ENCODE measurements at places on chromosomes 7 and 10.

- DNase-seq = no peak
These were observed 23.6 kb upstream of the ZRANB1 start for GRCh38 chr10:124918191-124918830.

DNA sequence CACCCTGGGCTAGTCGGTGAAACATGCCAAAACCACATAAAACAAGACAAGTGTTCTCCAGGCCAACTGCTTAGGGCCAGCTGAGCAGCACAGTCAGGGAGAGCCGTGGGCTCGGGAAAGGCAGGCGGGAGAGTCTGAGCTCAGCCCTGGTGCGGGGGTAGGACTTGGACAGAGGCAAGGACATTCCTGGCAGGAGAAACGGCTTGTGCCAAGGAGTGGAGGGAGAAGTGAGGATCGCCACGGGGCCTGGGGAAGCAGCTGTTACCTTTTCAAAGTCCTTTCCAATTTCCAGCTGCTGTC lies 4.2 kb downstream of the ELN start:
- DNase-seq = no peak

GRCh38 chr7:70696201-70696754 lies 435.7 kb upstream of the GALNT17 start:
- no peak for DNase-seq

- no peak for DNase-seq
These were observed 20.7 kb downstream of the CAV1 start for GRCh38 chr7:116545411-116545993.

GRCh38 chr10:24643679-24644209 lies 79.9 kb downstream of the ARHGAP21 start:
- no peak for DNase-seq

DNA sequence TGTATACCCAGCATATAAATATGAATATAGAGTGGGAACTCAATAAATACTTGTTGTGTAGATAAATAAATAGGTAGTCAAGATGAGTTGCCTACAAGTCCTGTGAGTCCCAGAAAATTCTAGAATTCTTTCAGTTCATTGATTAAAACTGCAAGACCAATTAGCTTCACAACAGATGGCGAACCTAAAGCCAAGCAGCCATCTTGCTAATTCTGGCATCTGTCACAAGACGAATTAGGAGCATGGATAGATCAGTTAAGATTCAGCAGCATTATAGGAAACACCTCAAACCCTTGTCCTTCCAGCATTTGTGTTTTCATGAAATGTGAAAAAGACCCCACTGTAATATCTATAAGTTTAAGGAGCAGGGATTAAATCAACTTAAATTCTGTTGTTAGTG lies 552.7 kb downstream of the MAGI2 start:
- no peak for DNase-seq

- DNase-seq = no peak
These were observed 1.4 kb downstream of the CPA1 start for GRCh38 chr7:130381468-130382312.

DNA sequence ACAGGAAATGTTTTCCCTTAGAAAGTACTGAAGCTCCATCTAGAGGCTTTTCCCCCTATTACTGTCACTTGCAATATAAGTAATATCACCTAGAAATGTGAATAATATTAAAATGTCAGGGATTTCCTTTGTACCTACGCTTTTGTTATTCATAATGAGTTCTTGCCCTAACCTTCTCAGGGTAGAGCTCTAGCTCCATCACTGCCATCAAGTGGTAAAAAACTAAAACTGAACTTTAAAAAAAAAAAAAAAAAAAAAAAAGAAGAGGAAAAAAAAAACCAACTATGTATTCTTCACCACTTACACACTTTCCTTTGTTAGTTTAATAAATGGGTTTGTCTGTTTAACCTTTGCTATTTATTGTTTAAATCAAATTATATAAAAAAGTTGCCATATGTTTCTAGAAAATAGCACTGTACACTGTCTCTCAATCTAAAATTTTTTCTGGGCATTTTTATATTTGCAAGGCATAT lies 49.9 kb downstream of the DNAJC1 start:
- no peak for DNase-seq

- no peak for DNase-seq
These were observed 46.6 kb downstream of the CCSER2 start for GRCh38 chr10:84375011-84375410.

- DNase-seq = no peak
These were observed 260.1 kb upstream of the PODXL start for GRCh38 chr7:131816391-131817007.

DNA sequence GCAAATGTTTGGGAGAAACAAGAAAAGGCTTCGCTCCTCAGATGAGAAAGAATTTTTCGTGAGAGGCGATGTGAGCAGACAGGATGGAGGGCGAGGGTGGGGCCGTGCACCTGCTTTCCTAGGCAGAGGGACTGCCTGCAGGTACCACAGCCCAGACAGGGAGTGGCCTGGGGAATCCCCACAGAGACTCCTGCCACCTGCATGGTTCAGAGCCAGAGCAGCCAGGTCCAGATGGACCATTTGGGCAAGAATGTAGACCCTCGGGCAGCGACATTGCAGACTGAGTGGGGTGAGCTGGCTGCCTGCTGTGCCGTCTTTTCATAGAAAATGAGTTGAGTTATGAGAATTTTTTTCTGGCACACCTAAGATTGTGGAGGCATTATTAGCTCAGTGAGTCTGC lies 216.8 kb downstream of the SNX10 start:
- DNase-seq = no peak

- DNase-seq = no peak
These were observed 63.7 kb downstream of the ZNRF2 start for GRCh38 chr7:30348083-30348560.

- no peak for DNase-seq
These were observed 108.6 kb downstream of the NRCAM start for GRCh38 chr7:108347616-108348015.

DNA sequence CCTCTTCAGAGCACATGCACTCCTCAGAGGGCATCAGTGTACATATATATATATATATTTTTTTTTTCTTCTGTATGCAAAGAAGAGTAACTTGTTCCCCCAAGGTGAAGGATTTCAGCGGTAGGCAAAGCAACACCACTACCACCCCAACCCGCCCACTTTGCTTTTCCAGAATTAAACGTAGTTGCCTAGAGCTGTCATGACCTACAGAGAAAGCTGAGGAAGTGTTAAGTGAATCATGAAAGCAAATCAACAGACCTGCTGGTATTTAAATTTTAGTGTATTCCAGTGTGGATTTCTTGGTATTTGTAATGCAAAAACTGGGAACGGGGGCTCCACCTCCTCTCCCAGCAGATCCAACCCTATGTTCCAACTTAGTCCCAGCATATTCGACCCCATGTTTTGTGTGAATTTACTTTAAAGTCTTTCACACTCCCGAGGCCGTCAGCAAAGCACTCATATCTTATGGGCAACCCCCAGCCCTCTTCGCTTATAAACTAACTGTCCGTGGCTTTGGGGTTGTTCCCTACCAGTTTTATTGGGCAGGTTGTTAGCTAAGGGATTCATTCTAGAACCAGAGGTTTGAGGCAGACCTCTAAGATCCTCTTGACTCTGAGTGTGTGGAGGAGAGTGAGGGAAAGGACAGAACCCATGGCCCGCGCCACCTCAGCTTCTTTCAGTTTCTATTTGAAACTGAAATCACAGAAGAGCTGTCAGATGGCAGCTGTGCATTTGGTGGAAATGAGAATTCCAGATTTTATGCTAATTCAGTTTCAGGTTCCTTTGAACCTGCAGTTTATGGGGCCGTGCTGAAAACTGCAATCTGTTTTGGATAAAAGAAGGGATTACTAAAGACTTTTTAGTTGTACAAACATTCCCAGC lies 450.2 kb upstream of the GALNT17 start:
- no peak for DNase-seq

DNA sequence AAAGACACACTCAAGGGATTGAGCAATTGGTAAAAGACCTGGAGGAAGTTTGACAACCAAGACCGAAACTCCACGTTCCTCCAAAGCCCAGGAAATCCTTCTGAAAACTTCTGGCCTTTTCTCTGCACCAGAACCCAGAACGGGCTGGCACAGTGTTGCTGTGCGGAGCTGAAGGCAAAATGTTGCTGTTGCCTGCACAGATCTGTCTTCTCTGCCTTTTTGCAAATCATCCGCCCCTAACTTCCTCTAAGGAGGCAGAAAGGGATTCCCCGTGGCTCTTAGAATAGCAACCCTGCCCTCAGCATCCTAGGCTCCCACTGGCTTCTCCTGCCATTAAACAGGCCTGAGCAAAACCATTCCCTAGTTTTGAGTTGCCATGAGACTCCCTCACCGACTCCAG lies 44.9 kb downstream of the FIGNL1 start:
- no peak for DNase-seq

- no peak for DNase-seq
These were observed 65.6 kb upstream of the PDLIM1 start for GRCh38 chr10:95356190-95356955.

GRCh38 chr7:43700059-43700501 lies 29.2 kb downstream of the COA1 start:
- no peak for DNase-seq

DNA sequence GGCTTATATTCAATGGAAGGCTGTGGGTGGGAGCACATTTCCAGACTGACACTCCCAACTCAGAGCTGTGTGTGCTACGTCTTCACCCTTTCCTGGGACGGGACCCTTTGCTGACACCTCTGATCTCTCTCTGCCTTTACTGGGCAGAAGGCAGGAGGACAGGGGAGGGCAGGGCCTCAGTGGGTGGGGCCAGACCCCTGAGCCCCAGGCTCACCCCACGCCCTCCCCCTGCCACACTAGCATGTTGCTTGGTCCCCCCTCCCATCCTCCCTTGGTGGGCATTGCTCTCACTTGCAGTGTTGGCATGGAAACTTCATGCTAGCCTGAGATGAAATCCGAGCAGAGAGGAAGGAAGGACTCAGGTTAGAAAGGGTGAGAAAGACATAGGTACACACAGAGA lies 18.4 kb downstream of the TMEM273 start:
- DNase-seq = no peak

DNA sequence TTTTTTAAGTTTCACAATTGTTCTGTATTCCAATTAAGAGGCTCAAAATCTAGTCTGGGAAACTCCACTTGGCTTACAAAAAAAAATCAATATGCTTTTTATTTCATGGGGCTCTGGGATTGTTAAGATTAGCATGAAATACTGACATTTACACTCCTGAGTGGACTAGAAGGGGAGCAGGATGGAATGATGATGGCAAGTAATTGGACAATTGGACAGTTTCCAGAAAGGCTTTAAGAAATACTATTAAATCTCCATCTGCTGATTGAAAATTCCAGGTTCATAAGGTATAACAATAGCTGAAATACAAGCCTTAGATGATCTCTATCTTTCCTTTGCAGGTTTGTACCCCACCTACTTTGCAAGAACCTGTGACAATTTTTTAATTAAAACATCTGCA lies 184.4 kb downstream of the LRRTM3 start:
- DNase-seq = no peak

DNA sequence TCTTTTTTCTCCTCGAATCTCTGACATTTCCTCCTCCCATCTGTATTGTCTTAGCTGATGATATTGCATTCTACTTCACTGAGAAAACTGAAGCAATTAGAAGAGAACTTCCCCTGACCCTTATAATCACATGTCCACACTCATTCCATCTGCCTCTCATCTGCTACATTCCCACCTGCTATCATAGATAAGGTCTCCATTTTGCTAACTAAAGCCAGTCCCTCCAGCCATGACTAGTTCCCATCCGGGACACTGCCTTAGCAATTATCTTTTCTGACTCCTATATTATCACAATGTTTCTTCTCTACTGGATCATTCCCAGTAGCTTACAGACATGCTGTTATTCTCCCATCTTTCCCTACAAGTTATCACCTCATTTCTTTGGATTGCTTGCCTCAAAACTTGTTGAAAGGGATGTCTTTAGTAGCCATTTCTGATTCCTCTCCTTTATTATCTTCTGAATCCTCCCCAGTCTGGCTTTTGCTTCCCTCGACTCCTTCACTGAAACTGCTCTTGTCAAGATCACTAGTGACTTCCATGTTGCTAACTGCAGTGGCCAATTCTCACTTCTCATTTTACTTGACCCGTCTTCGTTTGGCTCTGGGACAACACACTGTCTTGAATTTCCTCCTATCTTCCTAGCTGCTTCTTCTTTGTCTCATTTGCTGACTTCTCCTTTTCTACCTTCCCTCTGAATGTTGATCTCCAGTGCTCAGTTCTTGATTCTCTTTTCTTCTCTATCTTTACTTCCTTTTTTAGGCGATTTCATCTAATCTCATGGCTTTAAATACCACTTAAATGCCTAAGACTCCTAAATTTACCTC lies 35.9 kb downstream of the FZD1 start:
- no peak for DNase-seq

DNA sequence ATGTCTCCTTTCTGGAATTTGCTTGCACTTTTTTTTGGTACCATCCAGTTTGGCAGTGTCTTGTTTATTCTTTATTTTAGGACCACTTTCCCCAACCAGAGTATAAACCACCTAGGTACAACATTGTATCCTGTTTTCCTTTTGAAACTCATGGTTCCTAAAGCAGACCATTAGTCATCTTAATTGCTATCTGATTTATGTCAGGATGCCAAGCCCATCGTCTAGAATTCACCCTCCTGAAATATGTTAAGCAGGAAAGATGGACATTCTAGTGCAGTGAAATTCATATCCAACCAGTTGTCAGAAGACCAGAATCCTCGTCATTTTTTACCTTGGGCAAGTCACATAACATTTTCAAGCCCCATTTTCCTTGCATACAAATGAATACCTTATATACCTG lies 223.6 kb upstream of the KMT2E start:
- DNase-seq = no peak

DNA sequence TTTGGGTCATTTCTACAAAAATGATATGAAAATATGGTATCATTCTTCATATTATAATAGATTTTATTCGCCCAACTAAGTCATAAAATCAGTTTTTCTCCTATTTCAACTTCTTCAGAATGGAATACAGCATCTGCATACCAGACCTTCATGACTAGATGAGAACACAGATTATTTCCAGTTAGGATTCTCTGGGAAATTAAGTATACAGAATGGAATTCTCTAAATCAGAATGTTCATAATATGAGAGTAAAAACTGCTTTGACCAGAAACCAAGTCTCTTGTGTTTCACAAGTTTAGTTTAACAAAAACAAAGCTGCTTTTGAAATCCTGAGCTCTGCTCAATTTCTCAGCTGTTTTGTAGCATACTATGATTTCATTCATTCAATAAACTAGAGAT lies 160.3 kb upstream of the SEMA3A start:
- no peak for DNase-seq

DNA sequence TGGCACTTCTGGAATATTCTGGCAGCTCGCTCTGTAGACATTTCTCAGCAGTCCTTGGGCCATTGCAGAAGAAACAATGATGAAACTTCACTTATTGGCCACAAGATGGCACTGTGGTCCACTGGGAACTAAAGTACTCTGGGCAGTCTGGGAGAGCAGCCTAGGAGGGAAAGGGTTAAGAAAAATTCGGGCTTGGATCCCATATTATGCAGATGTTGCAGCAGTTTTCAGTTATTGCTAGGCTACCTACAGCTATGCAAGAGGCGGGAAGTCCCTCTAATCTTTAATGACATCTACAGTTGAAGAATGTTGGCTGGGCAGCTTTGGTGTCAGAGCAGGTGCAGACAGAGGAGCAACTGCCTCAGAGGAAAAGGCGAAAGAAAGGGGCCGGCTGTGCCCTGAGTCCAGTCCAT lies 201.7 kb upstream of the PRSS58 start:
- no peak for DNase-seq
